ENCODE measurements at places on chromosomes 2 and 18.

DNA sequence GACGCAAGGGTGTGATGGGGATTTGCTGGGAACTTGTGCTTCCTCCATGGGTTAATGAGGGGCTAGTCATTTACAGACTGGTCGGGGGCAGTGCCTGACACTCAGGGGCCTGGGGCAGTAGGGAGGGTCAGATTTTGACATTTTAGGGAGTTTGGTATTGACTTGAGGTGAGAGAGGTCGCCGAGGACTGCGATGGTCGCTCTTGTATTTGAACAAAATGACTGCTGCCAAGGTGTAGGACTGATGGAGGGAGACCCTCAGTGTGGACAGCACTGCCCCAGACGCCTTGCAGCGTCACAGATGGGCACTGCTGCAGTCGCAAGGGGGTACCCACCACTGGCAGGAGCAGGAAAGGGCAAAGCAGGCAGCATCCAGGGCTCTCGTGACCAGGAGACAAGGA lies 182.9 kb downstream of the RTP5 start:
- DNase-seq, result no peak

- no peak for DNase-seq
Observed at GRCh38 chr2:203164311-203164935, 74.4 kb upstream of the CYP20A1 start.

DNA sequence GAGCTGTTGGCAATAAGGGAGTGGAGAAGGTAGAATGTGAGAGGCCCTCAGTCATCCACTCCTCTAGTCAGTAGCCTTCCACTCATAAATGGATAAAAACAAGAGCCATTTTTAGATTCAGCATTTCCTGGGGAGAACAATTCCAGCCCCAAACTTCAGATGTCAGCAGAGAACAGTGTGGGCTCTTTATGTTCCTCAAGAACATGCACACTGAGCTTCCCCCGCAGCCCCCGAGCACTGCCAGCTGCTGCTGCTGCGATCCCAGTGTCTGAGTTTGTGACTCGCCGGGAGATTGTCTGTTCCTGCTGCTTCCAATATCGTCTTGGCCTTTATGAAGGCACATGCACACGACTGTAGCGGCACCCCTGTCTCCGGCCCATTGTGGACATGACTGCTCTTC lies 143.7 kb upstream of the CTNNA2 start:
- DNase-seq, result no peak

DNA sequence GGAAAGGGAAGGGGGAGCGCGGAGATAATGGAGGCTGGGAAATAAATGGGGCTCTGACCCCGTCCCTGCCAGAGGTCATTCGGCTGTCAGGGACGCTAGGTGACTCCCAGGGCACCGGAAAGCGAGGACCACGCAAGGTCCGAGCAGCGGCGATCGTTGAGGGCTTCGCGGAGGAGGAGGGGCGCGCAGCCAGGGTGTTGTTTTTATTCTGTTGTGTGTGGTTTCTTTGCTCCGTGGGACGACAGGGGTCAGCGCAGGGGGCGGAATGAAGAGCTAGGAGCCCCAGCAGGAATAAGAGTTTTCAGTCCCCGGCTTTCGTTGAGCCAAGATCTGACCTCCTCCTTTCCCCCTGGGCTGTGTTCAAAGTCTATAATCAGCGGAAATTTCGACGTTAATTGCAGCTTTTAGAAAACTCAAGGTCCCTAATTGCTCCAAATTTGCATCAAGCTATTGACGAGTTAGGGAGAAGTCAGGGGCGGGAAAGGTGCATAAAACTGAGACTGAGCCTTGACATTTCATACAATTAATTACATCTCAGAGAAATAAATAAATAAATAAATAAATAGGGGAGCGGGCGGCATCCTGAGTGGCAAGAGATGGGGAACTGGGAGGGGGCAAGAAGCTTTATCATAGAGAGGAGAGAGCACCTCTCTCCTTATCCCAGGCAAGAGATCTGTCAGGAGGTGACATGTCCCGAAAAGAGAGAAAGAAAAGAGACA lies 2.2 kb downstream of the GAD1 start:
- DNase-seq, result no peak

DNA sequence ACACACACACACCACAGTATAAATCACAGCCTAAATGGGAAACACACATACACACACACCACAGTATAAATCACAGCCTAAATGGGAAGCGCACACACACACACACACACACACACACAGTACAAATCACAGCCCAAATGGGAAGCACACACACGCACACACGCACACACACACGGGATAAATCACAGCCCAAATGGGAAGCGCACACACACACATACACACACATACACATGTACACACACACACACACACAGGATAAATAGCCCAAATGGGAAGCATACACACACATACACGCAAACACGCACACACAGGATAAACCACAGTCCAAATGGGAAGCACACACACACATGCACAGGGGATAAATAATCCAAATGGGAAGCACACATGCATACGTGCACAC lies 68.1 kb downstream of the ADNP2 start:
- DNase-seq, result no peak

DNA sequence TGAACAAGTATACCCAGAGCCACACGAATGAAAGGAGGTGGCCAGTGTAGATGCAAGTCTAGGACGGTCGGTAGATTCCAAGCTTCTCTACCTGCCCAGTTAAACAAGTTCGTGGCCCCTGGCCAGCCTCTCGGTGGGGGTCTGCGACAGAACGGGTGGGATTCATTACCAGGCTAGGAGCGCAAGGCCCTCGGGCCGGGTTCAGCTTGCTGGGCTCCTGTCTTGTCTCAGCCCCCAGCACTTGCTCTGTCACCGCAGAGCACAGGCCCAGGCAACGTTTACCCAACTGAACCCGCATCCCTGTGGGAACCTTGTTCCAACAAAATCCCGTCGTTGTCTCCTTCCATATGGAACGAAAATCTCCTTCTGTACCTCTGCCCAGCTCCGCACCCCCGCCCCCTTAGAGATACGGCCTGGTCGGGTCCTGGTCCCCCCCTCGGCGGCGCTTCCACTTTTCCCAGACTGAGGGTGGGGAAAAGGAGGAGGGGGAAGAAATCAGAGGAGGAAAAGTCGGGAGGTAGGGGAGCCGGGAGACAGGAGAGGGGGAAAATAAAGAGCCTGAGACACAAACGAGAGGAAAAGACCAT lies 1.9 kb upstream of the EMX1 start:
- no peak for DNase-seq

DNA sequence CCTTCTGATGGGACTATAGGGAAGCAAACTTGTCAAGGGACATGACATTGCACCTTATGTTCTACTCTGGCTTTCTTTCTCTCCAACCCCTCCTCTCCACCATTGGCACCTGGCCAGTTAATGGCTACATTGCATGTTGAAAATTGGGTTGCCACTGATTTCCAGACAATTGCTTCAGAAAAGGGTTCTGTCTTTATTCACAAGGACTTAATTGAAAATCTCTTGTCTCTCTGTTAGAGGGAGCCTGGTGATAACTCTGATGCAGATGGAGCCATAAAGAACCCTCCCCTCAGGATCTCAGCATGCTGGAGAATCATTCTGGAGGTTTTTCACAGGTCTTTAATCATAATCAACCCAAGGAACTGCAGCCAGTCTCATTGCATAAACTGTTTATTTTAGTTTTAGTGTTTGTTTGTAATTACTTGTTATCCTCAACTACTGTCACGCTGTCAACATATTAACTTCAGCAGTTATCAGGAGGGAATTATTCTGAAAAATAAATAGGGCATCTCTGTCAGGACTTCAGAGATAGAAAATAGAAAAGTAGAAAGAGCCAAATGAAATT lies 316.8 kb downstream of the RIT2 start:
- DNase-seq, result no peak

- no peak for DNase-seq
Observed at GRCh38 chr2:230634146-230634545, 78.5 kb upstream of the CAB39 start.

DNA sequence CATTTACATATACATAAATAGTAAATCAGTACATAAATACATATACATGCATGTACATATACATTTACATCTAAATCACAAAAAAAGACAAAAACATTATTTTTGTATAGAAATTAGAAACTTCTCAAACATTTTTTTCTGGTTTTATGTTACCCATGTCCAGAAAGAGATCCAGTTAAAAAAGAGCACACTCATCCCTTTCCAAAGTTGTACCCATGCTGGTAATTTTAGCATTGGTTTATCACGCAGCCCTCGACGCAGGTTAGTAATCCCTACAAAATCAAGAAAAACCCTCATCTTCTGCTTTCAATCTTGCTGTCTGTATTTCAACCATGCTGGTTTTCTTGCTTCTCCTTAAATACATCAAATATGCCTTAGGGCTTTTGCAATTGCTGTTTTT lies 10.5 kb downstream of the SCN9A start:
- DNase-seq, result no peak

DNA sequence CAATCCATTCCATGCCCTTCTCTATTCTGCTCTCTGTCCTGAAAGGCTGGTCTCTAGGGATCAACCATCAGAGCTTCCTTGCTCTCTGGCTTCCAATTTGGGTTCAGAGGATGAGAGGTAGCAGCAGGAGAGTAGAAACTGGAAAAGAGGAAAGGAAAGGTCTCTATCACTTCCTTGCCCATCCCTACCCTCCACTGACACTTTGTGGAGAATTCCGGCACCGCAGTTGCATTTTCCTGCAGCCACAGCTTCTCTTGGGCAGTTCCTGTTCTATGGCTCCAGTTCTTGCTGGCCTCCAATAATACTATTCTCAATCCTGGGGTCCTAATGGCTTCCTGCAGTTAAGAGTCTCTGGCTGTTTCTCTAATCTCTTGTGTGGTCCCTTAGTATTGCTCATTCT lies 13.3 kb upstream of the IMPACT start:
- no peak for DNase-seq

- DNase-seq, result no peak
Observed at GRCh38 chr2:162711832-162712540, 126.6 kb downstream of the KCNH7 start.

- DNase-seq, result no peak
Observed at GRCh38 chr2:70005752-70006446, 44.5 kb upstream of the ASPRV1 start.

DNA sequence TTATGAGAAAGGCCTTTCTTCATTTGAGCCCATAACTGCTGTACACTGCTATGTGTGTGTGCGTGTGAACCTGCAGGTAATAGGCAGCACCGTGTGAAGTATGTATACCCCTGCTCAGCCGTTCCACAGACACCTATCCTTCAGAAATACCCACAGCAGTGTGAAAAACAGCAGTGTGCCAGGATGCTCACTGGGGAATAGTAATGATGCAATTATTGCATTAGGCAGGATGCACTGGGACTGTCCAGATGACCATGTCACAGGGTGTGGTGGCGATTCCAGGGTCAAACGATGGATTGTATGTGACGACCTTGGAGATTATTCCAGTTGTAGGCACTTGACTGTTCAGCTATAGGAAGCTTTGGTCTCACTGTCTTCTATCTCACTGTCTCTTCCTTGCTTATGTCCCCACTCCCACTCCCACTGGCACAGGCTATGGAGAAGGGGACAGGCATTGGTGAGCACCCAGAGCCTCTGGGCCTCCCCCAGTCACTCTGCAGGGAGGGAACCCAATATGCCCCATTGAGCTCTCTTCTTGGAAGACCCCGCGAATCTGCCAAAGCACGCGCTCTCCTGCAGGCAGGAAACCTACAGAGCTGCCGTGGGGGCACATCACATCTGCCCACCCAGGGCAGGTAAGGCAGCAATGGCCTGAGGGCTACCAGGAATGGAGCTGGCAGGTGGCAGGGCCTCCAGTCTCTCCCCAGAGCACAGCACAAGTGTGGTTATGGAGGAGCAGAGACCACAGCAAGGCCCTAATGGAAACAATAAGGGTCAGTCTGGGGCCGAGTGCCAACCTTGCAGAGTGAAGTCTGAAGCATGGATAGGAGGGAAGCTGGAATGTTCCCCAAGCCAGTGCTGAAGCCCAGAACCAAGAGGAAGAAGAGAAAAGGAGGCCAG lies 518.9 kb upstream of the RAB6C start:
- DNase-seq, result no peak

GRCh38 chr2:42542871-42543270 lies 25.6 kb upstream of the MTA3 start:
- DNase-seq, result no peak

GRCh38 chr2:101354420-101355311 lies 32.6 kb downstream of the CREG2 start:
- DNase-seq, result no peak

GRCh38 chr2:17863539-17863938 lies 14.9 kb upstream of the KCNS3 start:
- DNase-seq, result no peak

DNA sequence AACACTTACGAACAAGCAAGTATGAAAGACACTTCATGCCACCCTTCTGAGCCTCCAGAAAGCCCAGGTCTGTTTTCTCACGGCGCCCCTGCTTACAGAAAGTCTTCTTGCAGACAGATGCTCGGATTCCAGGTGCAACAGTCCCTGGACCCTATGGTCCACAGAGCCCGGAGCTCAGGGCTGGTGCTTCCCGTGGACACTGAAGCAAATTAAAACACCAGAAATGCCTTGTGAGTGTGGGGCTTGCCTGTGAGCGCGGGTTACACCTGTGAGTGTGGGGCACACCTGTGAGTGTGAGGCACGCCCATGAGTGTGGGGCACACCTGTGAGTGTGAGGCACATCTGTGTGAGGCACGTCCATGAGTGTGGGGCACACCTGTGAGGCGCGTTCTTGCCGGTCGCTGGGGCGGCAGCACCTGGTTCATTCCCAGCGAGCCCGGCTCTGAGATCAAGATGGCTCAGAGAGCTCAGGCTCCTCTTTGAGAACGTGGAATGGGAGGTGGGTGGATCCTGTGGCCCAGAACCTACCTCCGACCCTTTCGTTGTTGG lies 205.2 kb upstream of the TPO start:
- no peak for DNase-seq

GRCh38 chr2:61356261-61356957 lies 114.5 kb downstream of the USP34 start:
- no peak for DNase-seq

- DNase-seq, result no peak
Observed at GRCh38 chr18:12278741-12279682, 24.9 kb downstream of the CIDEA start.

DNA sequence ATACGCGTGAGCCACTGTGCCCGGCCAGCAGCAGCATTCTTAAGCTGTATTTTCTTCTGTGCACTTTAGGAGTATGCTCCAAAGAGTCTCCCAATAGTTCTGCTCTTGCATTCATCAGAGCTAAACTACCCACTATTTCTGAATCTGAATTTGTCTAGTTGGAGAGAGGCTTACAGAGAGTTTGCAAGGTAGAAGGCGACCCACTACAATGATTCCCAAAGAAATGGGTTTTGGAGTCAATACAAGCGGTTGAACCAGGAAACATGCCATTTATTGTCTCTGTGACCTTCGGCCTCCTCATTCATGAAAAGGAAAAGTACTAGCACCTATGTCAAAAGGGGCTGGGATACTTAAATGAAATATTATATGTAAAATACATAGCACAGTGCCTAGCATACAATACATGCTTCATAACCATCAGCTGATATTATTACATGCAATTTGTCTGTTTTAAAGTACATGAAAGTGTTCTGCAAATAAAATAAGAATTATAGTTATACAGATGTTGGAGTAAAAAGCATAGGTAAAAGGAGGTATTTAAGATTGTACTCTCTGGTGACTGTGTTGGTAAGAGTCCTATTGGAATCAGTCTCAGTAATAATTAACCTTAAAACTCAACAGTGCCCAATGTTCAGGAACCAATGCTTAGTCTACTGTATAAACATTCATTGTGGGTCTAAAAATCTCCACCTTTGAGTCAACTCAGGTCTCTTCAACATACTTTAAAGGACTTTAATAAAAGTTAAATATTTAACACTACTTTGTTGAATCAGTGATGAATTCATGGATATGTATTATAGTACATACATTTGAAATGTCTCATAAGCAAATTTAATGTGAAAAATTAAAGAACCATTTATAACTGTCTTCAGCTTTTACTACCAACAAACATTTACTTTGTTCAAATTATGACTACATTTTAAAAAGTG lies 89.8 kb upstream of the GRB14 start:
- DNase-seq, result no peak

Measured in GM18507 (cell line).